ENCODE measurements at places on chromosomes 2 and 18. TPM values are rescaled to one million over a fixed set of nuclear protein-coding genes. Genes with fewer than 3 reads are reported as not detected.

The SPOPL gene
- total RNA-seq = 12.8 TPM

The HMSD gene
- not detected for total RNA-seq

The STARD7 gene
- total RNA-seq = 142 TPM

The STON1 gene
- 7.0 TPM for total RNA-seq

The REG3A gene
- total RNA-seq = not detected

The CFAP65 gene
- 0.12 TPM for total RNA-seq

The EN1 gene
- total RNA-seq = not detected

The TSPYL6 gene
- not detected for total RNA-seq

The C1QL2 gene
- total RNA-seq = not detected

The SERPINB13 gene
- not detected for total RNA-seq

The RNASEH1 gene
- 29.3 TPM for total RNA-seq

The OTX1 gene
- 0.88 TPM for total RNA-seq

Data from RPMI7951 (cell line).